Fibroblast of skin of right biceps (primary cell): ENCODE measurements at places on chromosomes 2 and 18.

DNA sequence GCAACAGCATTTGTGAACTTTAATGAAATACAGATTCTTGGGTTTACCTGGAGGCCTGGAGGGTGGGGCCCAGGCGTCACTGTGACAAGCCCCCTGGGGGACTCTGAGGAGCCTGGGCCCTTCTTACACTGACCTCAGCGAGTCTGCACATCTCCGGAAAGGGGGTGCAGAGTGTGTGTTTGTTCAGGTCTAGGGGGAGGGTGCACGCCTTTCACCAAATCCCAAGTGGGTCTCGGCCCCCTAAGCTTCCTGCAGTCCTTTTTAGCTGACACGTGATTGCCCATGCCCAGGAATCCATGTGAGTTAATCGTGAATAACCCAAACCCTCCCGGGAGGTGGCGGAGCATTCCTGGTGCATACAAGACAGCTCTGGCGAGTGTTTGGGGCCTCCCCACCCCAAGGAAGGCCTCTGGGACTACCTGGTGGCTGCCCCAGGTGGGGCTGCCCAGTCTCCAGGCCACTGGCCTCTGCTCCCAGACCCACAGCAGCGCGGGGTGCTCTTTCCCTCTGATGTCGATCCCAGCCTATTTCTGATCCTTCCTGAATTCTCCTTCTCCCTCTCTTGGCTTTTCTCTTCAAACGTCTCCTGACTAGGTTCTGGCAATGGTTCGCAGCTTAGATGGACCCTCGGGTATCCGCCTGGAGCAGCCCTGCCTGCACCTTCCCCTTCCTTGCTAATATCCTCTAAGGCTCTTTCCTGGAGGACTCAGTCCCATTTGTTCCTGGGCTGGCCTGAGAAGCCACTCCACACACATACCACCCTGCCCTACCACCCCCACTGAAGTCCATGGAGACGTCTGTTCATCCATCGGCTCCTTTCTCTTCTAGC lies 10.0 kb downstream of the NGEF start:
- DNase-seq: no peak

DNA sequence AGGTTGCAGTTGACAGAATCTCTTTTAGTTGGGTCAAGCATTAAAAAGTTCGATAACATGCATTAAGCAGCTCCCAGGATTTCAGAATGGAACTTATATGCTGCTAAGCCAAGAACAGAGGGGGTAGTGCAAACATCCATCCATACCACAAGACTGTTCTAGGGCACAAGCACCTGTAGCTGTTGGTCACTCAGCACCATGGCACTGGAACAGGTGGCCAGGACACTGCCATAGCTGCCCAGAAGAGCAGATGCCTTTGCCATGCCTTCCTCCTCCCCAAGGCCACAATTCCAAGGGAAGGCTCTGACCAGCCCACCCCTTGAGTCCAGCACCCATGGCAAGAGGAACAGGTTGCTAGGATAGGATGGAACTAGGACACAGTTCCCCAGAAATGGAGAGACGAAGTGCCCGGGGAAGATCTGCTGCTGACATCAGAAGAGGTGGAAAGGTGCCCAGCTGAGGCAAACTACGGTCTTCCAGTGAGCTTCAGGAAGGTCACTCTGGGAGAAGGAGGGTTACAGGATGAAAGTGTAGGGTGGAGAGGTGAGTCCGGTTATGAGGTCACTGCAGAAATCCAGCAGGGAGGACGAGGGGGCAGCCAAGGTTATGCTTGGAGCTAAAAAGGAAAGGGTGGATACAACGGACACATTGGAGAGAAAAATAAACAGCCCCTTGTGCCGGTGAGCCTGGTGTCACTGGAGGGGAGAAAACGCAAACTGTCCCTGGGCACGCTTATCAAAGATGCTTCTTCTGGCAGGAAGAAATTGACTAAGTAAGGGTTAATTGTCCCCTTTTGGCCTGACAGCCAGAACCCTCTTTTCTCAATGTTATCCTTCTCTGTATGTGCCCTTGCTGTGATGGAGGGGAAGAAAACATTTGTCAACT lies 41.9 kb downstream of the C1QL2 start:
- no peak for DNase-seq

DNA sequence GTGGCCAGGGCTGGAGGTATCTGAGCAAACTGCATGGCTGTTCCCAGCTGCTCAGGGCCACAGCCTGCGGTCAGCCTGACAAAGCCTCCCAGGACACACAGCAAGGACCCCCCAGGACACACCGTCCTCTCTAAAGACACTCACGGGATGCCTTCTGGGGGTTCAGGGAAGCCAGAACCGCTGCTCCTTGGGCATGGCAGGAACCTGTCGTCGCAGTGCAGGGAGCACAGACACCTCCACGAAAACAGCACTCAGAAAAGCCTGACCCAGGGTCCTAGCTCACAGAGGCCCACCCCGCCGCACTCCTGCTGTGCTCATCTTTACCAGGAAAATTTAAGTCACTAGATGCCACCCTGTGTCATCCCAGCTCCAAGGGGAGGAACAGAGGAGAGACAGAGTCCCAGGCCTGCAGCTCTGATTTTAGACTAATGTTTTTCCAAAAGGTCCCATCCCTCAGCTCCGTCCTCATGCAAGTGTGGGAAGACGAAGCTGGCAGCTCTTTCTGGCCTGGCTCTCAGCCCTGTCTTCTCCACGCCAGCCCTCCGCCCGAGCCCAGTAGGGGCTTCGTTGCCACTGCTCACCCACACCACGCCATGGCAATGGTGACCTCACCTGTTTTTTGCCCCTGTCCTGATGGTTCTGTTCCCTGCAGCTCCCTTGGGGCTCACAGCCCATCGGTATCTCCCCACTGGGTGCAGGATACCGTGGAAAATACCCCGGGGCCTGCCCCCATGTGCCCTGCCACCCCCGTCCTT lies 23.9 kb upstream of the SLC66A3 start:
- DNase-seq: no peak

- no peak for DNase-seq
These were observed 71.8 kb upstream of the LRATD1 start for GRCh38 chr2:14560716-14561115.

DNA sequence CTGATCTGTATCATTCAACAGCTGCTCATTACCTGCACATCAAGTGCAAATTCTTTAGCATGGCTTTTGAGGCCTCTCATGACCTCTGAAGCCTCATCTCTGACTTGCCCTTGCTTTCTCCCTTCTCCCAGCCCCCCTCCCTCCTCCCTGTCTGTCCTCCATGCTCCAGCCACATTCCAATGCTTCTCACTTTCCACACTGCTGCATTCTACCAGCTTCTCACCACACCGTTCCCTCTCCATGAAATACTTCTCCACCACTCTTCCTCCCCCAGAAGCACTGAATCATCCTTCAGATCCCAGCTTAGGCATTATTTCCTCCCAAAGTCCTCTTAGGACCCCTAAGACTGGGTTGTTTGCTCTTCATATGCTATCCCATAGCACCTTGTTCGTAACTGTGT lies 26.9 kb downstream of the GCG start:
- peak; percentile 54 for DNase-seq

DNA sequence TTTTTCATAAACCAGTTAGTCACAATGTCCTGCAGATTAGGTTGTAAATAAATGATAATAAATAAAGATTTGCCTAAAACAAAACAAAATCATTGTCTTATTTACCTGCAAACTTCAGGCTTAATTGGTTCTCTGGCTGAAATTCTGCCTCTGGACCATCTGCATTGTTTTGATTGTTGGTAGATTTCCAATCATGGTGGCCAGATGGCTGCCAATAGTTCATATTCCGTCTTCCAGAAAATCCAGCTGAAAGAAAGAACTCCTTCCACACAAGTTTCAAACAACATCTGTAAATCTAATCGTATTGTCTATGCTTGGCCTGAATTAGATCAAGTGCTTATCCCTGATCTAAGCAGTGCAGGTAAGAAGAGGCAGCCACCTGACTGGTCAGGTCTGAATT lies 771.1 kb upstream of the ZEB2 start:
- DNase-seq: no peak

DNA sequence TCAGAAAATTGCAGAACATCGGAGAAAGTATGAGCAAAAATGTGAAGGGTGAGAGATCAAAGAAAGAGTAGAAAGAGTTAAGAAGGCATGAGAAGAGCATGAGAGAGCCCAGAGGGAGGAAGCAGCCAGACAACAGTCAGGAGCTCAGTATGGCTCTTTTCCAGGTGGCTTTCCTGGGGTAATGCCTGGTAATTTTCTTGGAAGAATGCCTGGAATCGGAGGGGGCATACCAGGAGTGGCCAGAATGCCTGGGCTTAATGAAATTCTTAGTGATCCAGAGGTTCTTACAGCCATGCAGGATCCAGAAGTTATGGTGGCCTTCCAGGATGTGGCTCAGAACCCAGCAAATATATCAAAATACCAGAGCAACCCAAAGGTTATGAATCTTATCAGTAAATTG lies 271.8 kb upstream of the TFPI start:
- peak; percentile 13 for DNase-seq

DNA sequence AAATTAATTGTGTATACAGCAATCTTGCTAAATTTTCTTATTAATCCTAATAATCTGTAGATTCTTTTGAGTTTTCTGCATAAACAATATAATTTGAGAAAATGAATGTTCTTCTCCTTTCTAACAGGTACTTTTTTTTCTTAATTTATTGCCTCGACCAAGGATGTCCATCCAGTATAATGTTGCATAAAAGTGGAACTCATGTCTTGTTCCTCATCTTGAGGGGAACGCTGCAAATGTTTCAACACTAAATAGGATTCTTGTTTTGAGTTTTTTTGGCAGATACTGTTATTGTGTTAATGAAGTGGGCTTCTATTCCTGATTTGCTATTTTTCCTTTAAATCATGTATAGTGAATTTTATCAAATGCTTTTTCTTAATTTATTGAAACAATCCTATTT lies 244.4 kb upstream of the REV1 start:
- DNase-seq: no peak

DNA sequence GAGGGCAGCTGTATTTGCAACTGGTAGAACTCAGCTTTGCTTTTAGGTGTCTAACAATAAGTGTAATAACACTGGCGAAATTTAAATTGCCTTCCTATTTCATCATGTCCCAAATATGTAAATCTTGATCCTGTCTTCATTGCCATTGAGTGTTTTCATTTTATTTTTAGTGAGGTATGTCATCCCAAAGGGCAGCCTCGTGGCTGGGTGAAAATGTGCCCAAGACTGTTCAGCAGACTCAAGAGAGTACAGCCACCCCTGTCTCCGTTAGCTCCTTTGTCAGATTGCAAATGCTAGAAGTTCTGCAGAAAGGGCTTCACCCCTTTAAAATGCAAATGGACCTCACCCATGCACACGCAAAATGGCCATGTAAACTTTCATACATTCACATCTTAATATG lies 278.8 kb downstream of the RND3 start:
- no peak for DNase-seq

GRCh38 chr2:128369108-128369555 lies 50.5 kb upstream of the HS6ST1 start:
- peak; percentile 43 for DNase-seq

- no peak for DNase-seq
These were observed 178.0 kb downstream of the RIT2 start for GRCh38 chr18:42937436-42937835.

- no peak for DNase-seq
These were observed 10.2 kb downstream of the AFTPH start for GRCh38 chr2:64534363-64534762.

DNA sequence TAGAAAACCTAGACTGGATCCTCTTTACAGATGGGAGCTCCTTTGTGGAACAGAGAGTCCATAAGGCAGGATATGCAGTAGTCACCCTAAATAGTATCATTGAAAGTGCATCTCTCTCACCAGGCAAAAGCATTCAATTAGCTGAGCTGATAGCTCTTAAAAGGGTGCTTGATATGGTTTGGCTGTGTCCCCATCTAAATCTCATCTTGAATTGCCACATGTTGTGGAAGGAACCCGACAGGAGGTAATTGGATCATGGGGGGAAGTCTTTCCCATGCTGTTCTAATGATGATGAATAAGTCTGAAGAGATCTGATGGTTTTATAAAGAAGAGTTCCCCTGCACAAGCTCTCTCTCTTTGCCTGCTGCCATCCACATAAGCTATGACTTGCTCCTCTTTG lies 96.2 kb upstream of the RMP24 start:
- DNase-seq: no peak

DNA sequence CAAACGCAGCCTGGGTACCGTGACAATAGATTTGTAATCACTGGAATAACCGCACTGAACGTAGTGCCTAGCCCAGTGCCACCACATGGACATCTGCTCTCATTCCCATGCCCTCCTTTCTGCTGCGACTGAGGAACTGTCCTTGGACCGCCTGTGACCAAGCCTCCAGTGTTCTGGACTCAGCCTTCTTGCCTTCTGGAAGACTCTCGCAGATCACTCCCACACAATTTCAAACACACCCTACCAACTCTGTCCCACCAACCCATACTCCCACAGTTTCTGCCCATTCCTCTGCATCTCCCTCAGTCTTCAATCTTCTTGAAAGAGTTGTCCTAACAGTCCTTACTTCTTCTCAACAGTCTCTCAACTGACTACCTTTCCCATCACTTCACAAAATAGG lies 2.1 kb downstream of the RNF149 start:
- DNase-seq: no peak

GRCh38 chr18:52377094-52377493 lies 37.1 kb downstream of the DCC start:
- no peak for DNase-seq

- DNase-seq: no peak
These were observed 77.4 kb downstream of the MAPRE2 start for GRCh38 chr18:35118641-35119040.

- peak; percentile 11 for DNase-seq
These were observed 160.9 kb downstream of the FBXO15 start for GRCh38 chr18:73986711-73987110.

DNA sequence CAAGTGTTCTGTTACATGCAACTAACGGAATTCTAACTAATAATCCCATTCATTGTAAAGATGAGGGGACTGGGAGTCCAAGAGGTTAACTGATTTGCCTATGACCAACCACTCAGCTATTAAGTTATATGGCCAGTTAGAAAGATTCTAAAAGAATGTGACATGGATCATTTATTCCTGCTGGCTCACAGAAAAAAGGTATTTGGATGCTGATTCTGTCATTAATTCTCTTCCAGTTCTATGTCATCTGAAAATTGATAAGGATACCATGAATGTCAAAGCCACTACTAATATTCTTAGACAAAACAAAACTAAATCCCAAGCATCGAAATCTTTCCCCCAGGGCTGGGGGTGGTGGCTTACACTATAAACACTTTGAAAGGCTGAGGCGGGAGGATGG lies 41.2 kb upstream of the GORASP2 start:
- DNase-seq: peak; percentile 6

- no peak for DNase-seq
These were observed 11.7 kb upstream of the CCDC74B start for GRCh38 chr2:130156624-130157004.

GRCh38 chr2:238424313-238424700 lies 2.4 kb upstream of the ASB1 start:
- DNase-seq: peak; percentile 85

GRCh38 chr2:187548656-187549055 lies 5.6 kb downstream of the TFPI start:
- DNase-seq: no peak

GRCh38 chr2:26636935-26637334 lies 4.2 kb downstream of the CIB4 start:
- no peak for DNase-seq

GRCh38 chr2:215360596-215360995 lies 48.7 kb downstream of the ATIC start:
- DNase-seq: no peak

GRCh38 chr18:12290086-12290485 lies 18.0 kb upstream of the TUBB6 start:
- DNase-seq: no peak
